ENCODE measurements at places on chromosomes 4 and X.

DNA sequence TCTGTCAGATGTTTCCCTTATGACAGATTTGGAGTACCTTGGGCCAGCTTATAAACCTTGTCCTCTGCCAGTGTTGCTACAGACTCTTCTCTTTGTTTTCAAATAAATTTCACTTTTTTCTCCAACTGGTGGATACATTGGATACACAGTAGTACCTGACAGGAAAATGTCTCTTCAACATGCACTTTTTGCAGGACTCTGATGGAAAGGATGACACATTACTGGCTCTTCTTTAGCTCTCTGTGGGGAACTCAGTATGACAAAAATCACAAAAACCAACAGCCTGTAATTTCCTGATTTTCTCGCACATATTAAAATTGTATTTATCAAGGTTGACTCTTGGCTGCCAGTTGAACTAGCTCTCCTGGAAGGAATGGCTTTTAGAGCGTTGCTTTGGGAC, 61.3 kb upstream of the GIMD1 start:
- DNase-seq = no peak

- no peak for DNase-seq
These were observed 126.2 kb downstream of the IRS4 start for GRCh38 chrX:108610141-108610540.

DNA sequence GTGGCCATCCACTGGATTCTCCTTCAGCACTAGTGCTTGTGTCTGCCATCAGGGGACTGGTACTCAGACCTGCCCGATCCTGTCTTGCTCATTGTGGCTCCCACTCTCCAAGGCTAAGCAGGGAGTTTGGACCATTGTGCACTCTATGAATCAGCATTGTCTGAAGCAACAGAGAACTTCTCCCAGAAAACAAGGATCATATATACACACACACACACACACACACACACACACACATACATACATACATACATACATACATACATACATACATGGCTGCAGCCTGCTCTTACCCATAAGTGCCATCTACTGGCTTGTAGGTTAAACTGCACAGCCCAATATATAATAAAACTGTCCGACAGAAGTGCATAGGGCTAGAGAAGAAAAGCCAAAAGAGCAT, 345.3 kb upstream of the LCORL start:
- no peak for DNase-seq

DNA sequence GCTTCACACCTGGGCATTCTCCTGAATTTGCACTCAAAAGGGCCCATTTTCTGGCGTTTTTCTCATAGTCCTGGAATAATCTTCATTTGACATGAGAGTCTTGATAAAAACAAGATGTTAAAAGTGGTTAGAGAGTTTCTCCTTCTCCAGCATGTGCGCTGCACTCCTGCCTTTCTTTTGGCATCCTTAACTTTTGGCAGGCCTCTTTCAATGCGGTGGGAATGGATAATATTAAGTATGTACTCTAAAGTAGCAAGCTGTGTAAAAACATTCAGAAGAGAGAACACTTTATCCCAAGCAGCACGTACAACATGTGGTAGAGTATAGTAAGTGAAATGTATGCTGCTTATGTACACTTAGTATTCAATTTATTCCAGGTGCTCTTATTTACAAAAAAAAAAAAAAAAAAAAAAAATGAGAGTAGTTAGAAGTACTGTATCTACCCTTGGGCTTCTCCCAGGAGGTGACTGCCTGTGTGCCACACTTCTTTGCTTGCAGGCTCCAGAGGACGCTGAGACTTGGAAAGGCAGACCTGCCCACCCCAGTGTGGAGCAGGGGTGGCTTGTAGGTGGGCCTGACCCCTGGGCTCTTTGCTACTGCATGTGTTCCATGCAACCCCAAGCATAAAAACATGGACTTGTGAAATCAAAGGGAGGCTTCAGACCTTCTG, 3.9 kb downstream of the FGF2 start:
- peak; percentile 63 for DNase-seq

DNA sequence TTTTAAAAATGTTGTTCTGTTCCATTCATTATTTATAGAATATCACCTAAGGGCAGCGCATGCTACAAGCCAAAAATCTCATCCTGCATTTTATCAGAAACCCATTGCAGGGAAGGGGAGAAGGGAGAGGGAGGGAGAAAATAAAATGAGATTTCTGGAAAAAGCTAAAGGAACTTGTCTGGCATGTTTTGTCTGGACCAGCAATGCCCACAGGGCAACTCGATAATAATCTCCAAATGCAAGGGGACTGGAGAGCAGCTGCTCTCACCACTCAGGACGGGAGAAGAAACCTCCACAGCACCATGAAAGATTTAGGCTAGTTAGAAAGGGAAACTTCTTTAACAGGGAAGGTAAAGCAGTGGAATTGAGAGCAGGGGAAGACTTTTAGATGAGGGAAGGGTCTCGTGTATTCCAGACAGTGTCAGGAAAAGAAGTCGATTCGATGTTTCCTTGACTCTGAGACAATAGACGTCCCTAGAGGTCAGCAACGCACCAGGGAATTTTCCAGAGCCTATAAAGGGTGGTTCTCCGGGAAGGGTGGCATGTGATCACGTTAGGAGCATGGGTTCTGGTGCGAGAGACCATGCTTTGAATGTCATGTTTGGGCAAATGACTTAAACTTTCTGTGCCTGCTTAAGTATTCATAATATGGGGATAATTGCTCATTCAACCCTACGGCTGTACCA, 132.2 kb upstream of the NDP start:
- DNase-seq = no peak

DNA sequence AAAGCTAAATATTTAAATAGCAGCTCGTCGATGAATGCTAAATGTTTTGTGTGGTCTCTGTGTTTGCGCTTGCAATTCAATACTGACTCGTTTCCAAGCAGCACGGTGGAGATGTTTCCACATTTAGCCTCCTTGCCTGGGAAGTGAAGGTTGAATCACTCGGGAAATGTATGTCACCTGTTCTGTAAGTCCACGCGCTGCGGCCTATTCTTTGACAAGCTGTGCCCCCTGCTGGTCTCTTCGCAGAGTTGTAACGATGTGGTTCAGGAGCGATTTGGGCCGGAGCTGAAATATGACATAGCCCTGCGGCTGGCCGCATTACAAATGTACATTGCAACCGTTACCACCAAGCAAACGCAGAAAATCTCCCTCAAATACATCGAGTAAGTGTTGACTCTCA, 89.6 kb upstream of the PRPS2 start:
- peak; percentile 14 for DNase-seq

- DNase-seq = no peak
These were observed 1806.7 kb upstream of the PCDH7 start for GRCh38 chr4:28913466-28913865.

DNA sequence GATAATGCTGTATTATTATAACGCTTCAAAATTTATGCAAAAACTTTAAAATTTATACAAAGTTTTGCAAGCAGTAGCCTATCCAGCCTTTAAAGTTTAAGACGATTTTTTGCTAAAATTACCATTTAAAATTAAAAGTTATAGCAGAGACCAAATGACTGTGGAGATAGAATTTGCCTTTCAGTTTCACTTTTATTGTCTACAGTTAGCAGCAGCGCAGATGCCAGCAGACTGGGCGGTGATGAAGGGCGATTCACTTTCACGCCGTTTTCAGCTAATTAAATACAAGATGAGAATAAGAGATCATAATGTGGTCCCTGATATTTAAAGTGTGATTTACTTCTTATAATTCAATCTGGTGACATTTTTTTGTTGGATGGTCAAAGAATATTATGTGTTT, 1381.5 kb upstream of the ADGRL3 start:
- DNase-seq = no peak

DNA sequence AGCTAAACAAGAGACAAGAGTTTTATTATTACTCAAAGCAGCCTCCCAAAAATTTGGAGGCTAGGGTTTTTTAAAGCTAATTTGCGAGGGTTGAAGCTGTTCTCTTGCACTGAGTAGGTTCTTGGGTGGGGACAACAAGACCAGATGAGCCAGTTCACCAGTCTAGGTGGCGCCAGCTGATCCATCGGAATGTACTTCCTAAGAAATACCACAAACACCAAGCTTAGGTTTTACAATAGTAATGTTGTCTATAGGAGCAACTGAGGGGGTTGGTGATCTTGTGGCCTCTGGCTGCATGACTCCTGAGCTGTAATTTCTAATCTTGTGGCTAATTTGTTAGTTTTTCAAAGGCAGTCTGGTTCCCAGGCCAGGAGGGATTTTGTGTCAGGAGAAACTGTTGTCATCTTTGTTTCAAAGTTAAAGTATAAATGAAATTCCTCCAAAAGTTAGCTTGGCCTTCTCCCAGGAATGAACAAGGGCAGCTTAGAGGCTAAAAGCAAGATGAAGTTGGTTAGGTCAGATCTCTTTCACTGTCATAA, 130.6 kb downstream of the SLC7A11 start:
- no peak for DNase-seq

DNA sequence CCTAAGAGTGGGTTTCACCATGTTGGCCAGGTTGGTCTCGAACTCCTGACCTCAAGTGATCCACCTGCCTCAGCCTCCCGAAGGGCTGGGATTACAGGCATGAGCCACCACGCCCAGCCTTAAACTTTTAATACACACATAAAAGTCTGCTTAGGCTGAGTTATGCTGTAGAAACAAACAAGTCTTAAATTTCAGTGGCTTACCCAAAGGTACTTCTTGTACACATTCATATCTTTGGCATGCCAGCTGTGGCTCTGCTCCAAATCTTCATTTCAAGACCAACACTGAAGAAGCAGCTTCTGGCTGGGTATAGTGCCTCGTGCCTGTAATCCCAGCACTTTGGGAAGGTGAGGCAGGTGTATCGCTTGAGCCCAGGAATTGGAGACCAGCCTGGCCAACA, 80.3 kb downstream of the PPEF2 start:
- DNase-seq = peak; percentile 4

GRCh38 chr4:168765726-168766125, 244.3 kb downstream of the CBR4 start:
- no peak for DNase-seq

DNA sequence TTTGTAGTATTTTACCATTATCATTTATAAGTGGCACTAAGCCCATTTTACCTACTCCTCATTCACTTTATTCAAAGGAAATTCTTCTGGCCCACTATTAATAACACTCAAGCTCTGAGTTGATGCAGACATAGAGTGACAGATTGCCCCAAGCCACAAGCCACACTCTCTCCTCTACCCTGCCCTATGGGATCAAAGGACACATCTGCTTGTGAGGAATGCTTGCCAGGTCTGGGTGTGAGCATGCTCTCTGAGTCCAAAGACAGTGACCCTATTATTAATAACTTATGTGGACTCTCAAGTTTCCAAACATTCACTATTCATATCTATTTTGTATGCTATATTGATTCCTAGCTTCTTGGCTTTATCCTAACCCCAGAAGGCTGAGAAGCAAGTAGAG, 18.5 kb downstream of the ETNPPL start:
- no peak for DNase-seq

DNA sequence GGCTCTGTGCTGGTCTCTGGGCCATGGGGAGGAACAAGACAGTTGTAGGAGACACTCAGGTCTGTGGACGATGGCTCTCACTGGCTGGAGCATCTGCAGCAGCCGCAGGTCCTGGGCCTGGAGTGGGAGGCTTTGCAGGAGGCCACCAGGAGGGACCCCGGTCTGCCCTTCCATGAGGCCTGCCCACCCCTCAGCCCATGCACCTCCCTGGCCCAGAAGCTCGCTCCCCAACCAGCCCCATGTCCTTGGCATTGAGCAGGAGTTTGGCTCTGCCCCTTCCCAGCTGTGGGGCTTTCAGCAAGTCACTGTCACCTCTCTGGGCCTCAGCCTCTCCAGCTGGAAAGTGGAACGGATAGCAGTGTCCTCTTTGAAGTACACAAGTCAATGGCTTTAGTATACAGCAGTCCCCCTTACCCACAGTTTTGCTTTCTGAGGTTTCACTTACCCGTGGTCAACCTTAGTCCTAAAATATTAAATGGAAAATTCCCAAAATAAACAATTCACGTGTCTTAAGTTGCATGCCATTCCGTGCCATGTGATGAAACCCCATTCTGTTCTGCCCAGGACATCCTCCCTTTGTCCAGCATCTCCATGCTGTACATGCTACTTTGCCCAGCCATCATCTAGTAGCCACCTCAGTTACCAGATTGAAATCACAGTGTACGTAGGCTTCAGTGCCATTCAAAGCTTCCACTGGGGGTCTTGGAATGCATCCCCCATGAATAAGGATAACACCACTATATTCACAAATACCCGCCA, 104.0 kb downstream of the CPZ start:
- no peak for DNase-seq

DNA sequence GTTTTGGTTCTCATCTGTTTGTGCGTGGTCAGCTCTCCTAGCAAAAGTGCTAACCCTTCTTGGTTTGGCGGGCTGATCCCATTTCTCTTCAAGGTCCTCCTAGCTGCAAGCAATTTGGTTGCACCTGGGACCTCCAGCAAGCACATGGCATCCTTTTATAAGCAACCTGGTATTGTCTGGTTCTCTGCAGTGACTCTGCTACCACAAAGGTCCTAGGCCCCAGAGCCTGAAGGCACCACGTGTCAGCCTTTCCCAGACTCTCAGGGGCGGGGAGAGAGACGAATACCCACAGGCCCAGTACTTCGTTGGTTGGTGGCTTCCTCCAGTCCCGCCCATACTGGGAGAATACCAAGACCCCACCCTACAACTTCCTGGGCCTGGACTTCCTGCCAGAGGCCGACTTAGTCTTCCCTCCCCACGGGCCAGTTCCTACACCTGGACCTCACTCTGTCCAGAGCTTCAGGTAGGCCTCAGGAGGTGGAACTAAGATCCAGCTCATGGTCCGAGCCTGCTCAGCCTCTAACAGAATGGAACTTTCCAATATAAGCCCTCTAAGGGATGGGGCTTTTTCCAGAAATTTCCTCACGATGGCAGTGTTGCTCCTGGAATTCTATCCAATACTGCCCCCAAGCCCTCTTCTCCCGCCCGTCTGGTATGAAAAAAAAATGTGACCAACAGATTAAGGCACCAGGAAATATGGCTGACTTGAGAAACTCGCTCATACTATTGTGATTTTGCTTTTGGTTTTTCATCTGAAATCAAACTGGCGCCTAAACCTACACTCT, 192.5 kb upstream of the STK26 start:
- DNase-seq = peak; percentile 27

DNA sequence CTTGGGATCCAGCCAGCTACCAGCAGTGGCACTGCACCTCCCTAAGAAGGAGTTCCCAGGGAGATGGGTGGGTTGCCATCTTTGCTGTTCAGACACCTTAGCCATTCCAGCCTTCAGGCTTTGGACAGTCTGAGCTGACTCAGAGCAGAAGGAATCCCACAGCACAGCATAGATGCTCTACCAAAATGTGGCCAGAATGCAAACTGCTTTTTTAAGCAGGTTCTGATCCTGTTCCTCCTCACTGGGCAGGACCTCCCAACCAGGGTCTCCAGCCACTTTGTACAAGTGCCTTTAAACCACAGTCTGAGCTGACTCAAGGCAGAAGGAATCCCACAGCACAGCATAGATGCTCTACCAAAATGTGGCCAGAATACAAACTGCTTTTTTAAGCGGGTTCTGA, 209.0 kb downstream of the NPNT start:
- no peak for DNase-seq

Data from fibroblast of skin of left quadriceps (primary cell).